ENCODE measurements at places on chromosomes 16 and 17.

DNA sequence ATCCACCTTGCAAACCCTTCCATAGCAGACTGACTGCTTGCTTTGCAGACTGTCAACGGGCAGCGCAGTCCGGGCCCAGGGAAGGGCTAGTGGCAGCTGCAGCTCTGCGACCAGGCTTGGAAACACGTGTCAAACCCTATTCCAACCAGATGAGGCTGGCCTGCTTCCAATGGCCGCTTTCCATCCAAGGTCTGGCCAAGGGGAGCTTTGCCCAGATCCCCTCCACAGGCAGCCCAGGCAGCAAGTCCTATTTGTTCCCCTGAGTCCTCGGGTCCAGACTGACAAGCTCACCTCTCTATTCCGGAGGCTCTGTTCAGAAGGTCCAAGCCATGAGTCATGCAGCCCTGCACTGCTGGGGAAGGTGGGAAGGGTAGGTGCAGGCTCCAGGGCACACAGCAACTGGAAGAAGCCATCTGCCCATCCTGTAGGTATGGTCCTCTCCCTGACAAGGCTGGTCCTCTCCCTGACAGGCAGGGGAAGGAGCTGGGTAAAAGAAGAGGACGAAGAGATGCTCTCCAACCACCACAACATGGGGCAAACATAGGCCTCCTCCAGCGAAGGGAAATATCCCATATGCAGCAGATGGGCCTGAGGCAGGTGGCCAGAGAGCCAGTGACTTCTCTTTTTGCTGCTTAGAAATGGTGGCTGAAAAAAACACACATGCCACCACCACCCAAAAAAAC is 22.6 kb upstream of the AXIN2 start:
- H3K27ac ChIP-seq, result no peak overlapping the region
- H3K36me3 ChIP-seq, result no peaks in the 10 kb centered on the region
- no peaks in the 10 kb centered on the region for H3K27me3 ChIP-seq
- peaks cover 21% of the 10 kb centered on the region for H3K4me1 ChIP-seq
- no peak overlapping the region for H3K4me3 ChIP-seq
- no peak for DNase-seq

DNA sequence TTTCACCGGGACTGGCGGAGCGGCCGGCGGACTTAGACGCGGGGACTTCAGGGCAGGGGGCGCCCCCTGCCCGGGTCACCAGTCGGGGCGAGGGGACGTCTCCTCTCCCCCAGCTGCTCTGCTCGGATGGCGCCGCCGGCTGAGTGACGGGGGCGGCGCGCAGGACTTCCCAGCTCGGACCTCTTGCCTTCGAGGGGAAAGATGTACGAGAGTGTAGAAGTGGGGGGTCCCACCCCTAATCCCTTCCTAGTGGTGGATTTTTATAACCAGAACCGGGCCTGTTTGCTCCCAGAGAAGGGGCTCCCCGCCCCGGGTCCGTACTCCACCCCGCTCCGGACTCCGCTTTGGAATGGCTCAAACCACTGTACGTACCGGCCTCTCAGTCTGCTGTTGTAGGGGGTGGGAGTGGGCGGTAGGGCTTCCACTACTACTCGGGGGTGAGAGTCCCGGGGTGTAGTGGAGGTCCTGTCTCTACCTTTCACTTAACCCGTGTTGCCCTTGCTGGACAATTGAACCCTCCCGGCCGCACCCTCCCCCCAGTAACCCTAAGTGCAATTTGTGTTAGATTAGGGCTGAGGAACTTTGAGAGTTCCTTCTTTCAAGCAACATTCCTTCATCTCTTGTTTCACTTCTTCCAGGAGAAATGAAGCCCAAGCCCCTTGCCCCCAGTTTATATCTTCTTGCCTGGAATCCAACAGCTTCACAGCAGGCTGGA is 21.9 kb downstream of the GJD3 start:
- peak overlapping the region; percentile 89 for H3K27ac ChIP-seq
- no peak overlapping the region for H3K4me3 ChIP-seq
- DNase-seq, result no peak
- H3K36me3 ChIP-seq, result no peaks in the 10 kb centered on the region
- H3K27me3 ChIP-seq, result no peaks in the 10 kb centered on the region
- peaks cover 71% of the 10 kb centered on the region for H3K4me1 ChIP-seq

- no peak overlapping the region for H3K27ac ChIP-seq
- no peak overlapping the region for H3K4me3 ChIP-seq
- DNase-seq, result no peak
- H3K4me1 ChIP-seq, result peaks cover 14% of the 10 kb centered on the region
These were observed 112.0 kb upstream of the SMURF2 start for GRCh38 chr17:64773836-64774761.

DNA sequence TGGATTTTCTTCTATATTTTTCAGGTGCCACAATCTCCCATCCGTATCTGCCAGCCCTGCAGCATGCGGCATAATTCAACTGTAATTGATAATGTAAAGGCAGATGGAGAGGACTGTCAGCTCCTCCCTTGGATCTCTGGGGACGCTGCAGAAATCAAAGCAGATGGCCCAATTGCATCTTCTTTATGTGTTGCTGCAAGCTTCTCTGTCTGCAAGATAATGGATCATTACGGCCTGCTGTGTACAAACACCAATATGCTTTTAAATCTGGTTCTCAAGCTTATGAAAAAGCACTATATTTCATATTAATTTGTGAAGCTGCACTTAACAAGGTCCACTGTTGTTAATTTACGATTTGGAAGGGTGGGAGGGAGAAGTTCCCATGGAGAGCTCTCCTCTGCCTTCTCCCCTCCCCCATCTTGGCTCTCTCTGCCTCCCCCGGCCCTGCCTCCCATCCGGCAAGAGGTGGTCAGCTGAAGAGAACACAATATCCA is 607.5 kb downstream of the TOX3 start:
- no peaks in the 10 kb centered on the region for H3K4me1 ChIP-seq
- no peaks in the 10 kb centered on the region for H3K36me3 ChIP-seq
- no peaks in the 10 kb centered on the region for H3K27me3 ChIP-seq
- no peak overlapping the region for H3K27ac ChIP-seq
